ENCODE measurements at places on chromosomes 16 and 17.

DNA sequence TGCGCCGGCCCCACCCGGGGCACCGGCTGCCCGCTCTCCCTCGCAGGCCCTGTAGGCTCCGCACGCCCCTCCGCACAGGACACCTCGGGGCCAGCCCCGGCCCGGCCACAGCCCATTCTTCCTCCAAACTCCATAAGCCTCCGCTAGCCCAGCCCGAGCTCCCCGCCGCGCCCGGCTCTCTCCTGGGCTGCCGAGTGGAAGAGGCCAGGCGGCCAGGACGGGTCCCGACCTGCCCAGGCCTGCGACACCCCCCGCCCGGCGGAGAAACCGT, 397 bp downstream of the NCOR1 start:
- no peak for DNase-seq

DNA sequence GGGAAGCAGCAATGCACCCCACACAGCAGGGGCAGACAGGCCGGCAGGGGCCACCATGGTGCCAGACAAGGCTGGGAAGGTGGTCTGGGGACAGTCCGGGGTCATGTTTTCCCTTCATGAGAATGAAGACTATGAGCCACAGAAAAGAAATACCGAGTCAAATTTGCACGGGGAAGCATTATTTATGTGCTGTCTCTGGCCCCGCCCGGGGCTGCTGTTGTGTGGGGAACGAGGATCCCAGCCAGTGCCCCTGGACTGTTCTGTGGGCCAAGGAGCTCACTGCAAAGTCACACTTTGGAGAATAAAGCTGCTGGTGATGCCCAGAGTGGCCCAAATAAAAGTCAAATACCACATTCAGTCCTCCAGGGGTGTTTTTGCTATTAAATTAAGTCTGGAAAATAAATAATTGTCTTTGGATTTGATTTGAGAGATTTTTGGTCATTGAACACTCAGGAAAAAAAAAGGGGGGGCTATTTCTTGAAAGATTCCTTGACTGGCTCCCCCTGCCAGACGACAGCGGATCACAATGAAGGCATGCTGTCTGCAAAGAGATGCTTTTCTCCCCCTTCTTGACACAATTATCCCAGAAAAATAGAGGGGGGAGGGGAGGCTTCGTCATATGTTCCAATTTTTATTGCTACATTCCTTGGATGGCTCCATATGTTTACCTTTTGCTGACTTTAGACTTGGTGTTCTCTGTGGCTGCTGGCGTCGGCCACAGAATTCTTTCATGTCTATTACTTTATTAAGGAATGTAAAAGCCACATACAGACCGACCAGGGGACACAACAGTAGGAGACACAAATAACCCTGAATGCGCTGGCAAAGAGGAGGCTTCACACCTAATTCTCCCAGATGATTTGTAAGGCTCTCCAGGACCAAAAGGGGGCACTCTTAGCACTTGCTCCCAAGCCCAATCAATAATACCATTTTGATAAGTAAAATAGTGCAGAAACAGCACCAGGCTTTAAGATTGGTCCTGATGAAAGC, 27.1 kb upstream of the ANKFN1 start:
- DNase-seq: peak; percentile 43

DNA sequence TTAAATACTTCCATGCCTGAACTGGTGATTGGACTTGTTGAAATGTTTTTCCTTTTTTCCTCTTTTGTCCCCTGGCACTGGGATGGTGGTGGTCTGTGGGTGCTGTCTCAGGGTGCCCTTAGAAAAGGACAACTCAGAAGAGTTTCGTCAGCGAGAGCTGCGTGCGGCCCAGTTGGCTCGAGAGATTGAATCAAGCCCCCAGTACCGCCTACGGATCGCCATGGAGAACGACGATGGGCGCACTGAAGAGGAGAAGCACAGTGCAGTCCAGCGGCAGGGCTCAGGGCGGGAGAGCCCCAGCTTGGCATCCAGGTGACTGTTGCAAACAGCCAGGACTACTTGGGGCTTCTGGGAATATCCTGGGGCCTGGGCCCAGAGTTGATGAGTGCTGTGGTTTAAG, 6.9 kb downstream of the ATXN2L start:
- DNase-seq: no peak

DNA sequence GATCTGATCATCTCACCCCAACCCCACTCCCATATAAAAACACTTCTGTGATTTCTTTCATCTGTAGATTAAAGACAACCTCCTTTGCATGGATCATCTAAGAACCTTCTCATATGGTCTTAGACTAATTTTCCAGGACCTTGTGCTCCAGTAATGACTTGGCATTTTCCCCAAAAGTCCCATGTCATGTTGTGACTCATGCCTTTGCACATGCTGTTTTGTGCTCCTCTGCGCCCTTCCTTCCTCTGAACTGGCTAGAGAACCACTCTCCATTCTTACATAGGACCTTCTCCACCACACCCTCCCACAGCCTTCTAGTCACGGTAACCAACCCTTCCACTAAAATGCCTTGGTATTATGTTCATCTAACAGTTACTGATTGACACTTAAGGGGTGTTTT, 99.5 kb upstream of the AXIN2 start:
- DNase-seq: peak; percentile 63

GRCh38 chr17:64718058-64718457, 56.0 kb upstream of the SMURF2 start:
- no peak for DNase-seq

DNA sequence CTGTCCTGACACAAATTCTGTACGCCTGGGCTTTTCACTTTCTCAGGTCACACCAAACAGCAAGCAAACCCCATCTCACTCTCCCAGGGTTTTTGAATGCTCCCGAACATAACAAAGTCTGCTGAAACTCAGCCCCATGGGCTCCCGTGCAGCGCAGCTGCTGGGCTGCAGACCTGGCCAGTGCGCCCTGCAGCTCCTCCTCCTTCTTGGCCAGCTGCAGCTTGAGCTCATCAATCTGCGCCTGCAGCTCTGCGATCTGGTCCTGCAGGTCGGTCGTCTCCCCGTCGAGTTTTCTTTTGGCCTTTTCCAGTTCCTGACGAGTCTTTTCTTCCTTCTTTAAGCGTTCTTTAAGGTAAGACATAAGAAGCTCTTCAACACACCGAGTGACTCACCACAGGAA, 70.5 kb downstream of the NDEL1 start:
- DNase-seq: no peak

DNA sequence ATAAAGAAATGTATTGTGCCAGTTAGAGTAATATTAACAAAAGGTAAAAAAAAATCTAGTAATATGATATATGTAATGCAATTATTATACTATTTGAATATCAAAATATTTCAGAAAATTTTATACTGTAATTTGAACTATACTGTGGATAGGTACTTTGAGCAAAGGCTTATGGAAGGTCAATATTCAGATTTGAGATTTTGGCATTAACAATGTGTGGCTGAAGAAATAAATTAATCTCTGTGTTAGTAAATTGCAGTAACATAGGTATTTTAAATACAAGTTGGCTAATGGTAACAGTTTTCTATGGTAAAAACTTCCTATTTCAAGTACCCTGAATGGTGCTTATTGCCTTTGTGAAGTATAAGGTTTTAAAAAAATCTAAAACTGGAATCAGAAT, 23.2 kb upstream of the NACA2 start:
- no peak for DNase-seq

GRCh38 chr17:68431661-68432071, 25.6 kb downstream of the WIPI1 start:
- no peak for DNase-seq

DNA sequence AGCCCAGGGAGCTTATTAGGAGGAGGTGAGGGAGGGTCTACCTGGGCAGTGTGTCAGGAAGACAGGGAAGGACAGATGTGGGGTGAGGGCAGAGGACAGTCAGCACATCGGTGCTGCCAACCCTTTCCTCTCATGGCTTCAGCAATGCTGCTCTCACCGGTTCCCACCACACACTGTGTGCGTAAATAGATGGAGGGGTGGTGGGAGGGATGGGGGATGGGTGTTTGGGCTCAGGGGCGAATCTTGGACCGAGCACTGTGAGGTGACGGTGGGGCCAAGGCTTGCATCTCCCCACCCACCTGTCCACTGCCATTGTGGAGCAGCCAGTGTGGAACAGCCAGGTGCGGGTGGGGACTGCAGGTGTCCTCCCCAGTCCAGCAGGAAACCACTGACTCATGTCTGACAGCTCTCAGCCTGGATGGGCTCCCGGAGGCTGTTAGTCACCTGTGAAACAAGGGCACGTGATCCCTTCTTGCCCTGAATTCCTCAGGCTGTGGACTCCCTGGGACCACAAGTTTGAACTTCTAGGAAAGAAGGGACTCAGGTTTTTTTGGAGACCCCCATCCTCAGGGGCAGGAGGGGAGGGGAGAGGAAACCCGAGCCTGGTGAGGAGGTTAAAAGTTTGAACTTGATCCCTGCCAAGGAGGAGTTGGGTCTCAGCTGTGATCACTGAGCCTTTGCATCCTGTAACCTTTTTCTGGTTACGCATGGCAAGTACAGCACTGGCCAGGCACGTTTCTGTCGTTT, 42.7 kb upstream of the SMPD3 start:
- DNase-seq: no peak

DNA sequence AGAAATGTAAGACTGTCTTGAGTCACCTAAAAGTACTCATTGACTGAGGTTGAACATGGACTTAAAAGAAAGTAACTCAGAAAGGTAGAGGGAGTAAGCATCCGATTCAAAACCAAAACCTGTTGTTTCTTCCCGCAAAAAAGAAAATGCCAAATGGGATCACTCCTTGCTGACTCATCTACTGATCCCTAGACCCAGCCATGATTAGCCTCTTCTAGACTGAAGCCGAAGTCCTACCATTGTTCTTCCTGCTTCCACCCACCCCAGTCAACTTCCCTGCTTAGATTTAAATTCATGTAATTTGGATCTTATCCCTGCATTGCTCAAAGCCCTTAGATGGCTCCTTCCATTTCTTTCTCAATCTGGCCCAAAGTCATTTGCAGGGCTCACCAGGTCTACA, 760.5 kb upstream of the SOX9 start:
- DNase-seq: no peak

GRCh38 chr16:72935896-72936295, 112.0 kb downstream of the ZFHX3 start:
- DNase-seq: no peak

GRCh38 chr17:83086907-83087787, 7.7 kb downstream of the METRNL start:
- no peak for DNase-seq

- DNase-seq: no peak
Measured at GRCh38 chr16:50293994-50294855, 27.9 kb downstream of the ADCY7 start.

- DNase-seq: no peak
Measured at GRCh38 chr17:52306314-52306713, 147.8 kb upstream of the CA10 start.

DNA sequence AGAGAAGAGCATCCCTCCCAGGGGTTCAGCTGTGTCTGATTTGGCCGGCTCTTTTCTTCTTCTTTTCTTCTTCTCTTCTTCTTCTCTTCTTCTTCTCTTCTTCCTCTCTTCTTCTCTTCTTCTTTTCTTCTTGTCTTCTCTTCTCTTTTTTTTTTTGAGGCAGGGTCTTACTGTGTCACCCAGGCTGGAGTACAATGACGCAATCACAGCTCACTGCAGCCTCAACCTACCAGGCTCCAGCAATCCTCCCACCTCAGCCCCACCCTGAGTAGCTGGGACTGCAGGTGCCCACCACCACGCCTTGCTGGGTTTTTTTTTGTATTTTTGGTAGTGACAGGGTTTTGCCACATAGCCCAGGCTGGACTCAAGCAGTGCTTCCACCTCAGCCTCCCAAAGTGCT, 266.0 kb downstream of the SNX29 start:
- no peak for DNase-seq

DNA sequence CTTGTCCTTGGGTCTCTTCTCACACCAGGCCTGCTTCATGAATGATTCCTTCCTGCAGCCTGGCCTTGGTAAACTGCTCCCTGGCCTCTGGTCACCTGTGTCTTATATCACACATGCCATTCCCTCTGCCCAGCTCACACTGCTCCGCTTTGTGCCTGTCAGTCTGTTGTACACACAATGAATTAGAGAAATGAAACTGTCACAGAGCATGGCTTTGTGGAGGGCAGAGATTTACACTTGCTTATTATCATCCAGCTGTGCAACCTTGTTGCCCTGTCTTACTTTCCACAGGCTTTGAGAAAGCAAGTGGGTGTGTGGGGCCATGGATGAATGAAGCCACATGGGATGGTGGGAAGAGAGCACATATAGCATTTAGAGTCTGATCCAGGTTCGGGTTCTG, 22.4 kb downstream of the ALDH3A2 start:
- DNase-seq: no peak

DNA sequence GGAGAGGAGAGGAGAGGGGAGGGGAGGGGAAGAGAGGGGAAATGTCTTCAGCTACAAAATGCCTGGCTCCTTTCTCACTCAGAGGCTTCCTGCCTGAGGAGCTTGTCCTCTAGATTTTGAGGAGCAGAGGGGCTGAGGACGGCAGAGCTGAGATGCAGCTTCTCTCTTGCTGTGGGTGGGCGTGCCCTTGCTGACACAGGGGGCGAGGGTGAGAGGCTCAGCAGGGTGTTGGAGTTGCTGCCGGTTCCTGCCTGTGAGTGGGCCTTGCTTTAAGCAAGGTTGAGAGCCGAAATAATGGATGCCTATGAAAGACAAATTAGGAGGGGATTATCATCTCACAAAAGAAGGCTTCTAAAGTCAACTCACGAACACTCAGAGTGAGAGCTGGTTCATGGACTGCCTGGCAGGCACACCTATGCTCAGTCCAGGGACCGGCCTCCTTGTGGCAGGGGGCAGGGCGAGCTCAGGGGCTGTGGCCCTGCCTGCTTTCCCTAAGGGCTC, 215.6 kb downstream of the MSI2 start:
- DNase-seq: no peak

DNA sequence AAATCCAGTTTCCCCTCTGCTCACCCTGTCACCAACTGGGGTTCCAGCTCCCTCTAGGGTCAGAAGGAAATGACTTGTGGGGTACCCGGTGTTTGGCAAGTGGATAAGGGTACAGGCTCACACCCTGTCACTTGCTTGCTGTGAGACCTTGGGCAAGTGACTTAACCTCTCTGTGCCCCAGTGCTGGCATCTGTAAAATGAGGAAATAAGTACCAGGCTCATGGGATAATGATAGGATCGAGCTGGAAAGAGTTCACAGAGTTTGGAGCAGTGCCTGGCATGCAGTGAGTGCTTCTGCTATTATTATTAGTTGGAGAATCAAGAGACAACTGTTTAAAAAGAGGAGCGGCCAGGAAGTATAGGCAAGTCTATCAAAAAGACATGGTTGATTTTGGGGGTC, 53.7 kb upstream of the DLX4 start:
- DNase-seq: no peak

DNA sequence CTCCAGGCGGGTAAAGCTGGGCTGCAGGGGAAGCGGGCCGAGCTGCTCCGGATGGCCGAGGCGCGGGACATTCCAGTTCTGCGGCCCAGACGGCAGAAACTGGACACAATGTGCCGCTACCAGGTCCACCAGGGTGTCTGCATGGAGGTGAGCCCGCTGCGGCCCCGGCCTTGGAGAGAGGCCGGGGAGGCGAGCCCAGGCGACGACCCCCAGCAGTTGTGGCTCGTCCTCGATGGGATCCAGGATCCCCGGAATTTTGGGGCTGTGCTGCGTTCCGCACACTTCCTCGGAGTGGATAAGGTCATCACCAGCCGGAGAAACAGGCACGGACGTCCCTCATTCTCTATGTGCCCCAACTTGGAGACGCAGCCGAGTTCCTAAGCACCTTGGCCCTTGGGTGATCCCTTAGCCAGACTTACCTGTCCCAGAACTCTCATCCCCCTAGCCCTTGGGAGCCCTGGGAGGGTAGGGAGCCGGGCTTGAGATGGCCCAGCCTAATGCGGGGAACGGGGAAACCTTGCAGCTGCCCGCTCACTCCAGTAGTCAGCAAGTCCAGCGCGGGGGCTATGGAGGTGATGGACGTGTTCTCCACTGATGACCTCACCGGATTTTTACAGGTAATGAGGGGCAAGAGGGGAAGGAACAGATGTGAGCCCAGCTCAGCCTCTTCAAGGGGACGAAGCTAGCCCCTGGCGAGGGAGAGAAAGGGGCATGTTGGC, 806 bp downstream of the MRM1 start:
- DNase-seq: no peak

All from pulmonary artery endothelial cell (primary cell).